Suppressor macrophage treated with lipopolysaccharide for 1 hour (primary cell): ENCODE measurements at places on chromosomes 4 and X.
A peak's percentile ranks its signal among the peaks of the same experiment; 100 is the strongest.

DNA sequence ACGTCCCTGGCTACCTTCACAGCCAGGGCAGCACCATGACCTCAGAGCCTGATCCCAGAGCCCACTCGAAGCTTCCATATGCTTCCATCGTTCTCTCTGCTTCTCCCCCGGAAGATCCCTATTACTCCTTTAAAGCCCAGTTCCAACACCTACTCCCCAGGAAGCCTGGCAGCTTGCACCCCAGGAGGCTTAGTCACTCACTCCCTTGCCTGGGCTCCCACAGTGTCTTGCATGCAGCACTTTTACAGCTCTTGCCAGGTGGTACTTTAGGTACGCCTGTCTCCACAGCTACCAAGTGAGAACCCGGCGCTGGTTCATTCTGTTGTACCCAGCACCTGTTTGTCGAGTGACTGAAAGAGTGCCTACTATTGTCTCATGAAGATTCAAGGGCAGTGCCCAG is 24.5 kb upstream of the MAMLD1 start:
- DNase-seq: no peak

- DNase-seq: peak; percentile 70
Observed at GRCh38 chrX:96685210-96686099, 813 bp downstream of the DIAPH2 start.

DNA sequence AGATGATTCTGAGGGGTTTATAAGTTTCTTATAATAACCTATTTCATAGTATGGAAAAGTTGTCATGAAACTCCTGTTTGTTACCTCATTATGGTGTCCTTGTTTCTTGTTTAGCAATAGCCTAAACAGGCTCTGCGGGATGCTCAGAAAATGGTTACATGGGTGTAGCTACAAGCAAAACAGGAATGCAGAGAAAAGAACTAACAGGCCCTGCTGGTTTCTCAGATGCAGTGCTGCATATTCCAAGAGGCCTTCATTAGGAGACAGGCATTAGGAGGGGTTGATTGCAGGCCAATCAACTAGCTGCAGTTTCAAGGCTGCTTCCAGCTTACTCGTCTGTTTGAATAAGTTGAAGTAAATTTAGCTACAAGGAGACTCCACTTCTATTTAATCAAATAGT is 37.6 kb upstream of the HPGD start:
- no peak for DNase-seq

- DNase-seq: no peak
Observed at GRCh38 chr4:39569209-39569608, 42.0 kb upstream of the UGDH start.

DNA sequence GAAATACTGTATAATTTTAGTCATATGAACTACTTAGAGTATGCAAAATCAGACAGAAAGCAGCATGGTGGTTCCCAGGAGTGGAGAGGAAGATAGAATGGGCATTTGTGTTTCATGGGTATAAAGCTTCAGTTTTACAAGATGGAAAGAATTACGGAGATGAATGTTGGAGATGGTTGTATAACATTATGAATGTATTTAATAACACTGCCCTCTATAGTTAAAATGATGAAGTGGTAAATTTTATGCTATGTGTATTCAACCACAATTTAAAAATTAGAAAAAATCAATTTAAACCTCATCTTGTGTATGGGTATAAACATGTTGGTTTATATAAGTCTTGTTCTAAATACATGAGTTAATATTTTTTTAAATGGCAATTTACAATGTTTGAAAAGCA is 521.1 kb downstream of the FSTL5 start:
- DNase-seq: peak; percentile 45

DNA sequence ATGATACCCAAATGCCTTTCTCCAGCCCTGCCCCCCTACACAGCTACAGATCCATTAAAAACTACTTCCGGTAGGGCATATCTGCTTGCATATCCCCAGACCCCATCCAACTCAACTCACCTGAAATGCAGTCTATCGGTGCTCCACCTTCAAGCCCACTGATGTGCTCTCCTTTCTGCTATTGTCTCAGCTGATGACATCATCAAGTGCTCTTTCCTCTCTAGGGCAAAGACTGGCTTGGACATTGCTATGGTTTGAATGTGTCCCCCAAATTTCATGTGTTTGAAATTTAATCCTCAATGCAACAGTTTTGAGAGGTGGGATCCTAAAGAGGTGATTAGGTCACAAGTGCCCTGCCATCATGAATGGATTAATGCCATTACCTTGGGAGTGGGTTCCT is 212.4 kb downstream of the RELL1 start:
- DNase-seq: no peak

- no peak for DNase-seq
Observed at GRCh38 chr4:180669680-180670079, 1573.5 kb upstream of the TENM3 start.

GRCh38 chr4:184000457-184001396 is 95.6 kb downstream of the STOX2 start:
- DNase-seq: no peak

DNA sequence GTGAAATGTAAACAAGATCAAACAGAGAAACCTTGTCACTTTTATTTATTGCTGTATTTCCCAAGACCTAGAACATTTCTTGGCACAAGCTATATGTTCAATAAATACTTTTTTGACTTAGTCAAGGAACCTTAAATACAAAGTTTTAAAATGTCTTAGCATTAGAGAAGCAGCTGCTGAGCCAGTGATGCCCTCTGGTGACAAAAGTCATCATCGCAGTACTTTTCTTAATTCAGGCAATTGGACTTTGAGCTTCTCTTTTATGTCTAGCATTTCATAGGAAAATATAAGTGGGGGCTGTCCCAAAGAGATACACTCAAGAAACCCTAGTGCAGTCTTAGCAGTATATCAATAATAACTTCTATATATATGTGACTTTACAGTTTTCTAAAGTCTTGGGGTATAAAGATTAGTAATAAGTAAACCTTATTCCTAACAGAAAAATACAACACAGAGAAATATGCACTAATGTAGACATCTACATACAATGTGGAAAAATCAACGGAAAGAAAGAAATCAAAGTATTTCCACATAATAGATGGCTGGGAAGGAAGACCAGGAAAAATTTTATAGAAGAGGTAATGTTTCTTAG is 118.4 kb downstream of the DTHD1 start:
- peak; percentile 67 for DNase-seq

- peak; percentile 91 for DNase-seq
Observed at GRCh38 chrX:21926527-21927278, 13.8 kb upstream of the SMS start.

DNA sequence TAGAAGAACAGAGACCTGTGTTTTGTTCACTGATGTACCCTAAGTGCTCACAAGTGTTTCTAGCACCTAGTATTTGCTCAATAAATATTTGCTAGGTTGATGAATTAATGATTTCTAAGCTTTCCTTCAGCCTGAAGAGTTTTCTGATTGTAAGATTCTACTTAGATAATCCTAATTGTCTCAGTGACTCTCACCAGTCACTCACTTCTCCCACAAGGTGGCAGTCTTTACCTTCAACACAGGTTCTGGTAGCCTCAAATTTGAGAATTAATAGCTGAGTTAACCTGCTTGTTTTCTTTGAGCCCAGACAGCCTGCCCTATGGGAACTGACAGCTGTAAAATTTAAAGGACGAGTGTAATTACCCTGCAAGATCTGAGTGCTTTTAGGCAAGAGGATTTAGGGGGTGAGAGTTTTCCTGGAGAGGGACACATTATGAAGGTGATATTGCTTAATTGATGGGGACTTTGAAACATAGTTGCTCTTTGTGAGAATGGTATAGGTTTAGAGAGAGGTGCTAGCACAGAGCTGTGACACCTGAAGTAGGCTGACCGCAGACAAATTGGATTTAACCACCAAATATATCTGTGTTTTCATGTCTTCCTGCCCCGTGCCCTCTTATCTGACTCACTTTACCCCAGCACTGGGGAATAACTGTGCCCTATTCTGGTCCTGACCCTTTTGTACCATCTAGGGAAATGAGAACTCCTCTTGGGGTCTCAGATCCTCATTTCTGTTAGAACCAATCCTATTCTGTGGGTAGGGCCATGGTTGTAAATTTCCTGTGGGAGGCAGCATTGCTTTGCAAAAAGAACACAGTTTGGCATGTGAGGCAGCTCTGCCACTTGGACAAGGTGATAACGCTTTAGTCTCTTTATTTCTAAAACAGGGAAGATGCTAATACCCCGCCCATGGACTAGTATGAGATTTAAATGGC is 27.7 kb downstream of the CD38 start:
- peak; percentile 81 for DNase-seq

DNA sequence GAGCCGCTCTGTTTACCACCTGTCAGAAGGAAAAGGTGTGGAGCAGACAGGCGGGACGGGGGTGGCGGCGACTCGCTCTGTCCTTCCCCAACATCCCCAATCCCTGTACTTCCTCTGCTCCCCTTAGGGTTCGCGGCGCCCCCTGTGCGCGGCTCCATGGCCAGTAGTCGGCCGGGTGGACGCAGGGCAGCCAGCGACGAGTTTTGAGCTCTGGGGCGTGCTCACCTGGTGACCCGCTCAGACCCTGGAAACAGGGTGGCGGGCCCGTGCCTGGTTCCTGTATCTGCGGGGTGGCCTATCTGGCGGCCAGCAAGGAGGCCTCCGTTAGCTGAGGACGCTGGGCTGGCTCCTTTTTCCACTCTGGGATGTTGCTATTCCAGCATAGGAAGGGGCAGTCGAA is 5.4 kb upstream of the MAGIX start:
- DNase-seq: no peak

- DNase-seq: peak; percentile 43
Observed at GRCh38 chrX:40100141-40100536, 2.4 kb upstream of the BCOR start.

GRCh38 chr4:109611045-109611646 is 51.1 kb downstream of the MCUB start:
- DNase-seq: no peak

GRCh38 chrX:56783450-56783831 is 54.4 kb downstream of the NBDY start:
- DNase-seq: no peak

- no peak for DNase-seq
Observed at GRCh38 chrX:137431693-137432488, 134.0 kb upstream of the ZIC3 start.

DNA sequence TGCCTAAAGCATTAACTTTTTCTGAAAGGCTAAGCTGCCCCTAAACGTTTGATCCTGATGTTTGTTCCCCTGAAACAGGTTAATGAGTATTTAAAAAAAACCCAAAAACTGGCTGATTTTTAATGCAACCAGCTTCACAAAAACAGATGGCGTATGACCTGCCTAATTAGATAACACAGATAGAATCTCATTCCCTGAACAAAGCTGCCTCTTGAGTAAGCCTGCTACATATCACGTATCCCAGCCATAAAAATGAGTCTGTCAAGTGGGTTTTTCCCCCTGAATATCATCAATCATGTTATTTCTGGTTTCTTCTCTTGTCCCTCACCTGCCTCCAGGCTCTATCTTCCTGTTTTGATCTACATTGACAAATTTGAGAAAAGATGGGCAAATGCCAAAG is 154.2 kb upstream of the FAM9B start:
- no peak for DNase-seq

GRCh38 chr4:19401301-19402080 is 850.2 kb upstream of the SLIT2 start:
- no peak for DNase-seq

DNA sequence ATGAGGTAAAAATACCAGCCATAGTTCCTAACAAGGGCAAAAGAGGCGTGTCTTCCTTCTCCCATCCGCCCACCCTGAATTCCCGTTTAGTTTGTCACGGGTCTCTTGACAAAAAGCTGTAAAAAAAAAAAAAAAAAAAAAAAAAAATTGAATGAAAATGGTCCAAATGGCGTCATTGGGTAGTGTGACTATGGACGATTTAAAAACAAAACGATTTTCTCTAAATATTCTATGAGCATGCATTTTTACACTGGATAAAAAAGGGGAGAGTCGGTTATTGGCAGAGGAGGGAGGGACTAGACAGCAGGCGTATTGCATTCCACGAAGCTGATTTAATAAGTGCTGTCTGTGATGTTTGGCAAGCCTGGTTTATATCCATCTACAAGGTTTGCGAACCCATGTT is at the start of gene FAM133A:
TSS of gene FAM133A (plus strand) at position 338 of the 403 bp plus-strand sequence. CDS start 35,214 bp downstream, outside the sequence.
- DNase-seq: peak; percentile 0

DNA sequence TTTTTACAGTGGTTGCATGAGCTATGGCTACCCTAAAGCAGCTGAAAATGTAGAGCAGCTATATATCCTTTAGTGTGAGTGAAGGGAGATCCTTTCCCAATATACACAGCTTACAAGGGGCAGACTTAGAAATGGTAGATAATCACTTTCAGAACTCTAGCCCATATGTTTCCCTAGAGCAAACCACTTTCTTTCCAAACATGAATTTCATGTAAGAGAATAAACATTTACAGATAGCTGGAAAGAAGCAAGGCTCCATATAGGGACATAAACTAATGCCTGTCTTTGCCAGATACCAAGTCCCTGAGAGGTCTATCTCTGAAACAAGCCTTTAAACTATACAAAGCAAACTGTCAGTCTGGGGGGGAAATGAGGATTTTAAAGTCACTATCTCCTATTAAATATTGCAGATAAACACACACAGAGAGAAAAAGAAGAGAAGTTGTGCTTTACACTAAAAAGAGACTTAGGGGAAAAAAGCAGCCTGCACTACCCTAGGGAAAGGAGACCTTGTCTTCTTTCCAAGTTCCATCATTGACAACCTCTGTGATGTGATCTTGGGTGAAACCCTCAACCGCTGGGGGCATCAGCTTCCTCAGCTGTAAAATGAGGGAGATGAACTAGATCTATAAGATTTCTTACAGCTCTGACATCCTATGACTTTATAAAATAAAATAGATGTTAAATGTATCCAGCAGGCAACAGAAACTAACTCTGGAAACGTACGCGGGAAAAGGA is 73.6 kb downstream of the TMEM156 start:
- no peak for DNase-seq

DNA sequence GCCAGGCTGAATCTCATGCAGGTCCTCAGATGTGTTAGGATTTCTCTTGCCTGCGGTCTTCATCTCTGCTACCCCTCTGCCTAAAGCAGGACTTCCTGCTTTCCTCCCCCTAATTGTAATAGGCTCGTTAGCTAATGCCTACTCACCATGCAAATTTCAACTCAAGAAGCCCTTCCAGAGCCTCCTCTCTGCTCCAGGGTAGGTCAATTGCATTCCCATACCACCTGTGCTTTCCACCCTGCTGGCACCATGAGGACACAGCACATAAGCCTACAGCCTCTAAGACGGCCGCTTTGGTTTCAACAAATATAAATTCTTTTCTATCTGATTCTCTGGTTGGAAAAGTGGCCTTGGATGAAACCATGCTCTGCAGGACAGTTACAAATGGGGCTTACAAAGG is 93.9 kb downstream of the QDPR start:
- no peak for DNase-seq
